Activated T-helper 1 cell treated with anti-CD3 and anti-CD28 coated beads, Interleukin-12 subunit alpha, Interleukin-12 subunit beta, Interleukin-2, Interleukin-4 antibody, amounts not matched to agents 30 ng/mL and 10 ng/mL and 1 ng/mL, durations not matched to agents 14 hours and 24 hours and 36 hours (primary cell): ENCODE measurements at places on chromosomes 5 and 9. TPM values are rescaled to one million over a fixed set of nuclear protein-coding genes. Genes with fewer than 3 reads are reported as not detected.

DNAI1 gene
- total RNA-seq = not detected in 2 replicates

TSSK1B gene
- not detected in 2 replicates for total RNA-seq

PCDHA6 gene
- not detected in 2 replicates for total RNA-seq

ISL1 gene
- total RNA-seq = not detected in 2 replicates

SHOC1 gene
- total RNA-seq = not detected in 2 replicates

TLX3 gene
- total RNA-seq = not detected in 2 replicates

SPATA31A3 gene
- total RNA-seq = not detected in 2 replicates

GRCh38 chr9:106927916-106928315 lies 65.0 kb downstream of the ZNF462 start:
- no peak overlapping the region for H3K27ac ChIP-seq
- H3K4me3 ChIP-seq = no peak overlapping the region
- no peak for DNase-seq
- H3K36me3 ChIP-seq = no peaks in the 10 kb centered on the region
- H3K4me1 ChIP-seq = no peaks in the 10 kb centered on the region
- H3K27me3 ChIP-seq = no peaks in the 10 kb centered on the region

GRCh38 chr9:72041775-72042194 lies 18.6 kb downstream of the C9orf57 start:
- DNase-seq = no peak
- no peak overlapping the region for H3K4me3 ChIP-seq
- H3K36me3 ChIP-seq = no peaks in the 10 kb centered on the region
- H3K27ac ChIP-seq = no peak overlapping the region

DNA sequence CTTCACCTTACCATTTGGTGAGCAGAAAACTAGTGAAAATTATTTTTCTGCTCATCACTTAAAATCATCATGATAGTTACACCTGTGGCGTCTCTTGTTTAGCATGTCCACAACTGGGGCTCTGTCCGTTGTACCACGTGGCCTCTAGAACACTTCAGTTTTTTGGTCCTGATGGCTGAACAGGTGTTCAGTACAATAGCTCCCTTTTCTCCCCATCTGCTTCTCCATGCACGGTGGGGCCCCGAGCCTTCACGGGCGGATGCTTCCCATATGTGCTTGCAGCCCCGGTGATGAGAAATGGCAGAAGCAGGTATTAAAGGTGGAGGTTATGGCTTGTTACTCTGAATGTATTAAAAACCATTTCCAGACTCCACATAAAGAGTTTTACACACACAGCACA lies 304.1 kb downstream of the CWC27 start:
- peaks cover 21% of the 10 kb centered on the region for H3K4me1 ChIP-seq
- no peaks in the 10 kb centered on the region for H3K36me3 ChIP-seq
- H3K27me3 ChIP-seq = peaks cover 11% of the 10 kb centered on the region
- no peak overlapping the region for H3K27ac ChIP-seq

GRCh38 chr5:149581931-149582768 lies 852 bp downstream of the ARHGEF37 start:
- no peak overlapping the region for H3K27ac ChIP-seq
- H3K4me1 ChIP-seq = peaks cover 11% of the 10 kb centered on the region
- H3K36me3 ChIP-seq = no peaks in the 10 kb centered on the region
- no peak for DNase-seq
- H3K27me3 ChIP-seq = peaks cover 8% of the 10 kb centered on the region

- no peak overlapping the region for H3K4me3 ChIP-seq
- DNase-seq = no peak
- H3K27me3 ChIP-seq = peaks cover 10% of the 10 kb centered on the region
- no peaks in the 10 kb centered on the region for H3K36me3 ChIP-seq
Observed at GRCh38 chr5:53164478-53165165, 55.1 kb upstream of the MOCS2 start.

- peak overlapping the region; percentile 82 for H3K4me3 ChIP-seq
- H3K4me1 ChIP-seq = peaks cover 25% of the 10 kb centered on the region
- peaks cover 10% of the 10 kb centered on the region for H3K27me3 ChIP-seq
- H3K36me3 ChIP-seq = peaks cover 5% of the 10 kb centered on the region
- H3K27ac ChIP-seq = peak overlapping the region; percentile 21
- DNase-seq = no peak
Observed at GRCh38 chr9:95316274-95316673, 1.2 kb downstream of the FANCC start.
